ENCODE measurements at places on chromosomes 5 and 9.

- DNase-seq, result no peak
Measured at GRCh38 chr9:125323615-125324014, 62.0 kb downstream of the GAPVD1 start.

DNA sequence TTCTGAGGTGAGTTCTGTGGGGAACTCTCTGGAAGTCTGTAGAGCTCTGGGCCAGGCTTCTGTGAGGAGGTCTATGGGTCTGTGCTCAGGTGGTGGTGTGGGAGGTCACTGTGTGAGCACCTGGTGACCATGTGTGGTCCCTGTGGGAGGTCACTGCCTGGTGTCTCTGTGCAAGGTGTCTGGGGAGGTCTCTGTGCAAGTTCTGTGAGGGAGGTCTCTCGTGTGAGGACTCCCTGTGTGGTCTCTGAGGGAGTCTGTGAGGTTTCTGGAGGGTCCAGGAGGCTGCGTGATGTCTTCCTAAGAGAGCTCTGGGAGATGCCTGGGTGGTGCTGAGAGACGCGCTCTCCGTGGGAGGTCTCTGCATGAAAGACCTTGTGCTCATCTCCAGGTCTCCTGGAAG is 6.0 kb upstream of the SPATA31E1 start:
- no peak for DNase-seq

GRCh38 chr5:150516011-150516410 is 8.1 kb downstream of the NDST1 start:
- no peak for DNase-seq

DNA sequence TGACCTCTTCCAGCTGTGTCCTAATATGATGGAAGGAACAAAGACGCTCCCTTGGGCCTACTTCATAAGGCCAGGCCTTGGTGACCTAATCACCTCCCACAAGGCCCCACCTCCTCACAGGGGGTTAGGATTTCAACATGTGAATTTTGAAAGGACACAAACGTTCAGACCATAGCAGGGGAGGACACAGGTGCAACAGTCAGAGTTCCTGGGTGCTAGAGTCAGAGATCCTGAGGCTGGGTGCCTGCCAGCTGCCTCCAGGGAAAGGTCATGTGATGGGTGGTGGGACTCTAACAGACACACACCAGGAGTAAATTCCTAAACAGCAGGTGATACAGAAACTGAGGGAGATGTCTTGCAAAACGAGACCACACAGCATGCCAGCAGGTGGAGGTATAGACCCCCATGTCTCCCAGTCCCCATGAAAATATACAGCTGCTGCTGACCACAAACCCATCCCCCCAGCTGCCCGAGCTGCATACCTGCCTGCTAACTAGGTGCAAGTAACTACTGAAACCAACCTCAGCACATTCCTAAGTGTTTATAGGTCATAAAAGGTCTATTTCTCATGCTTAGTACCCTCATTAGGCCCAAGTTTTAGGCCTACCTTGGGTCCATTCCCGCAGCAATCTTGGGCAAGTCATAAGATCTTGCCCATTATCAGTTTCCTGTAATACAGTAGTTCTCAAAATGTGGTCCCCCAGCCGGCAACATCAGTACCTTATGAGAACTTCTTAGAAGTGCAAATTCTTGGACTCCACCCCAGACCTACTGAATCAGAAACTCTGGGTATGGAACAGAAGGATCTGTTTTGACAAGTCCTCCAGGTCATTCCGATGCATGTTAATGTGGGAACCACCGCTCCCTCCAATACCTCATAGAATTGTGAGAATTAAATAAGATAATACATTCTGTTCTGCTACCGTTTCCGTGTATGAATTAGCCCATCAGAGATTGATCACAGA is 245.3 kb downstream of the ENC1 start:
- no peak for DNase-seq

- no peak for DNase-seq
Measured at GRCh38 chr5:9686216-9686615, 56.1 kb upstream of the TAS2R1 start.

GRCh38 chr9:2144619-2145018 is 129.5 kb downstream of the SMARCA2 start:
- DNase-seq, result no peak

DNA sequence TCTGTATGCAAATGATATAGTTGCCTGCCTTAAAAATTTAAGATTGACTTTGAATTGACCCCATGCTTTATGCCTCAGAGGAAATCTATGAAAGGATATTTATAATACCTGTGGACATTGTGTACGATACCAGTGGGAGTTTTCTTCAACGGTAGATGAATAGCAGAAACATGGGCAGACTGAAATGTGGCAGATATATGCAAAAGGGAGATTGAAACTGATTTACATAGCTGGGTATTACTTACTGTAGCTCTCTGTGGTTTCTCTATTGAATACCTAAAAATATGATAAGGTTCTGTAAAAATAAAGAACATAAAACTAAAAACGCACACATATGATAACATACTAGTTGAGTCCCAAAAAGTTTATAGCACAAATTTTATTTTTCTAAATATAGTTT is 345.2 kb upstream of the PCSK5 start:
- DNase-seq, result no peak

GRCh38 chr9:124258607-124259157 is 933 bp downstream of the NEK6 start:
- DNase-seq, result no peak

- no peak for DNase-seq
Measured at GRCh38 chr9:130936285-130937117, 2.5 kb downstream of the FIBCD1 start.

GRCh38 chr5:170541146-170541769 is 37.4 kb downstream of the KCNIP1 start:
- DNase-seq, result no peak

DNA sequence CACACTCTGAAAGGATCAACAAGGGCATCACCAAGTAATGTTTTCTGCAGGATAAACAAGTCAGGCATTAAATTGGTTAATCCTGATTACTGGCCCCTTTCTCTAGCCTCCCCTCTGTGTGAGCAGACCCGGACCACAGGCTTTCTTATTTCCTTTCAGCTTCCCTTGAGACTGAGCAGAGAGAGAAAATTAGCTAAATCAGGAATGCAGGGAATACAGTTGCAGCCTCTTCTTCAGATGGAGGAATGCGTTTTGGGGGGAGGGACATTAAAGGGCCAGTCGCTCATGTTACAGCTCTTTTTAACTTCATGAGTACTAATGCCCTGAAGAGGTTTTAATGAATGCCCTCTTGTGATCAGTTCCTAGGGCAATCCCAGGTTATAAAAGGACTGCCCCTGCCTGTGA is 19.8 kb downstream of the PCDHAC2 start:
- no peak for DNase-seq

- DNase-seq, result no peak
Measured at GRCh38 chr9:117815315-117815714, 111.1 kb downstream of the TLR4 start.

- no peak for DNase-seq
Measured at GRCh38 chr5:137461391-137462264, 37.5 kb downstream of the SPOCK1 start.

GRCh38 chr5:74422671-74423070 is 217.9 kb downstream of the ENC1 start:
- no peak for DNase-seq

GRCh38 chr5:76524101-76524835 is 98.9 kb downstream of the F2RL2 start:
- no peak for DNase-seq

DNA sequence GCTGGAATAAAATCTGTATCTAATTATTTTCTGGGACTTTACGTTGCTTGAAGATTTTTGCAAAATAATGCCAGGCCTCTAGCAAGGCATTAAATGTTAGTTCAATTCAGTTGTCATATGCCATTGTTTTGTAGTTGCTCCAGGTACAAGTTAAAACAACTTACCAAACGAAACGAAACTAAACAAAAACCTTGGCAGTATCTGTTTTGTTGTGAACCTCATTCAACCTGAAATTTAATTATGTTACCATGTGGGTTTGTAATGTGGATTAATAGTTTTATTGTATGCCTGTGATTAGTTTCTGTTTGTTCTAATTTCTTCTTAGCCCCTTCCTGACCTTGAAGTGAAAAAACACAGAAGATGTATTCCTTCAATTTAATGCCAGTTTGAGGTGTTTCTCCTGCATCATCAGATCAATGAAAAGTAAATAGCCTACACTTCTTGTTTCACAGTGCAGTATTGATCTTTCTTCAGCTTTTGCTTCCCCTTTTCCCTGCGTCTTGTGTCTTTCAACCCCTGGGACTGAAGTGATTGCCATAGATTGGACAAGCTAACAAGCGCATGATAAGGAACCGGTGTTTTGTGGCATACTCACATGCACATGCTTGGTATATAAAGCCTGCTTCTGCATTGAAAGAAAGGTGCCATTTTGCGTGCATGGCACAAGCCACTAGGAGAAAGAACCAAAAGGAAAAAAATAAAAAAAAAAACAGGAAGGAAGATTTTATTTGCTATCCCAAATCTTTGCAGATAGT is 699.0 kb upstream of the ARRDC3 start:
- no peak for DNase-seq

DNA sequence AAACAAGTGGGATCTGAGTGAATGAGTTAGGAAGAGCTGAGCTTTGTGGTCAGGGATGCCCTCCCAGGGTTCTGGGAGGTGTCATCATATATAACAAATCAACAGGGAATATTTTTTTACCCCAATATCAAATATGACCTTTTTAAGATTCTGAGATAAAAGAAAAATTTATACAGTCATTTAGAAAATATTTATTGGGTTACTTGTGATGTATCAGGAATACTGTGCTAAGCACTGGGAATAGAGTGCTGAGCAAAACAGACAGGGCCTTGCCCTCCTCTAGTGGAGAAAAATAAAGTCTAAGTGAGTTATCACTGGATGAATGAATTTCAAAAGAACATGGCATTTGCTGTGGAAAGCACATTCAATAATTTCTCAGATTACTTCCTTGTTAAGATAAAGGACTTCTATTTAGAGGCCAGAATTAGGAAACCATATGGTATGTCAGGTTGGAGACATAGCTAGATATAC is 102.9 kb downstream of the BOD1 start:
- DNase-seq, result no peak

GRCh38 chr5:2917093-2917492 is 165.6 kb upstream of the IRX2 start:
- DNase-seq, result no peak

DNA sequence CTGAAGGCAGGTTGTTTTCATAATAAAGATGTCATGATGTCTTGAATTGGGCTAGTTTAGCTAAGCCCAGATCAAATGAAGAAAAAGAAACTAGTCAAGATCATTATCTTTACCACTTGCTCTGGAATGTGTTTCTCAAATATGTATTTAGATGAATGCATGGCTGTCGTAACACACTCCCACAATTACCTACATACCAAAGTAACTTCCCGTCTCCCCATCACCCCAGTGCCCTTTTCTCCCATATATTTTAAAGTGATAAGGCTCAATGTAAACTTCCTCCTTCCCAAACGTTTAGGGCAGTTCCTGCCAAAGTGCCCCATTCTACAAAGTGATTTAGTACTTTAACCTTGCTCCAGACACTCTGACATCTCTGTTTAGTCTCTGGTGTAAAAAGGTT is 61.4 kb downstream of the SLC1A3 start:
- DNase-seq, result no peak

GRCh38 chr5:41253109-41253508 is 39.8 kb upstream of the C6 start:
- DNase-seq, result no peak

GRCh38 chr5:14838396-14839319 is 32.9 kb downstream of the ANKH start:
- DNase-seq, result no peak

DNA sequence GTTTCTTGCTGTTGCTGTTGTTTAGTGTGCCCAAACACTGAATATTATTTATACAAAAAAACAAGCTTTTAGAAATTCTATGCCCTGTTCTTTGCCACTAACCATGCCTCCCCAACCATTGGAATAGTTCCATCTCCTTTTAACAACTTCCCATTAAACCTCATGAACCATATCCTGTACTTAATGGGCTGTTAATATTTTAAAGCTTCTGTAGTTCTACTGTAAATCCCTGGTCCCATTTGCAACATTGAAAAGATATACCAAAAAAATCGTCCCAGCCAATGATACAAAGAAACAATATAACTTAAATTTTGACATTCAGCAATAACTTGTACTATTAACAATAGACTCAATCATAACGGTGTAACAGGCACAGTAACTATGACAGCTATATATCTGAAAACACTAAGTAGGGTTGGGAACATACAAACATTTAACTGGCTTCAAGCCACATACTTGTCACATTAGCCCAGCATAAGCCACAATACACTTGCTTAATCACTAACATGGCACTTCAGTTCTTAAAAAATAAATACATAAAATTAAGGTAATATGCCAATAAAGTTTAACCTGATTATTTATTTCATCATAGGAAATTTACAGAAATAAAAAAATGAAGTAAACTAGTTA is 86.1 kb downstream of the ADAMTS6 start:
- no peak for DNase-seq

- no peak for DNase-seq
Measured at GRCh38 chr9:84758817-84759216, 89.3 kb downstream of the NTRK2 start.

GRCh38 chr9:84669288-84670137 is at the start of gene NTRK2:
Gene NTRK2 (plus strand): TSS chr9:84669729. CDS start chr9:84670749, 1,020 bp downstream.
- DNase-seq, result no peak

DNA sequence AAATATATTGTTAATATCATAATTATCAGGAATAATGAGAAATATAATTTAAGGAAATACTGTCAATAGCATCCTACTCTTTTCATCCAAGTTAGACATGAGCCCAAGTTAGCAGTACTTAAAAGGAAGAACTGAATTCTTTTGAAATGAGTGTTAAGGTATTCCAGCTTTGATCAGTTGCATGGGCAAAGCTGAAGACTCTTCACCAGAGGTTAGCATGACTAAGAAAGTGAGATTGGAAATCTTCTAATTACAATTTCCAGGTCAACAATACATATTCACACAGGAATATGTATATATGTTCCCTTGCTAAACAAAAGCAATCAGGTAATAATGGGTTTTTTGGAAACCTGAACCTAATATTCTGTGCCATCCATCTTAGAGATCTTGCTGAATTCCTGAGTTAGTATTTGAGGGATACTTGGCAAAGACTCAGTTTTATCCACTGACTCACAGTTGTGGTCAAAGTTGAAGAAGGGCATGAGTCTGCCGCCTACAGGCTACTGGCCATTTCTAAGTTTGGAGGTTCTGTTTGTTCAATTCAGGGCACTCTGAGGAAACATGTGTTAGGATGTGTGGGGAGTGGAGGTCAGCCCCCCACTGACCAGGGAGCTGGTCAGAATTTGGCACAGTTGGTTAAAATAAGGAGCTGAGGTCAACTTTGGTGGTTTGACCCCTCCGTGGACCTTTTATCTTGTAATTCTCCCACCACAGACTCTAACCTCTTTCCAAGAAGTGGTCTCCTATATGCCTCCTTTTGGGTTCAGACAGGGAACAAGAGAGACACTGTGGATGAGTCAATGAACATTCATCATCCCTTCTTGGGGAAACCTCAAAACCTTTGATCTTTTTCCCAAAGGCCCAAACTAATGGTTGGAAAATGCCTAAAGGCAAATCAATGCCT is 118.3 kb downstream of the PIK3R1 start:
- no peak for DNase-seq

GRCh38 chr5:9557696-9558095 is 11.8 kb upstream of the SEMA5A start:
- DNase-seq, result no peak

GRCh38 chr9:104556830-104557634 is 11.9 kb upstream of the OR13C8 start:
- no peak for DNase-seq

Data from stimulated activated CD4-positive, alpha-beta T cell treated with anti-CD3 and anti-CD28 coated beads, TNF-alpha, amount 100 ng/mL, for 1 hour (primary cell).